Mucosa of gallbladder (tissue), 1 donor: ENCODE measurements at places on chromosomes 12 and 14. TPM values are rescaled to one million over a fixed set of nuclear protein-coding genes. Genes with fewer than 3 reads are reported as not detected.

DNA sequence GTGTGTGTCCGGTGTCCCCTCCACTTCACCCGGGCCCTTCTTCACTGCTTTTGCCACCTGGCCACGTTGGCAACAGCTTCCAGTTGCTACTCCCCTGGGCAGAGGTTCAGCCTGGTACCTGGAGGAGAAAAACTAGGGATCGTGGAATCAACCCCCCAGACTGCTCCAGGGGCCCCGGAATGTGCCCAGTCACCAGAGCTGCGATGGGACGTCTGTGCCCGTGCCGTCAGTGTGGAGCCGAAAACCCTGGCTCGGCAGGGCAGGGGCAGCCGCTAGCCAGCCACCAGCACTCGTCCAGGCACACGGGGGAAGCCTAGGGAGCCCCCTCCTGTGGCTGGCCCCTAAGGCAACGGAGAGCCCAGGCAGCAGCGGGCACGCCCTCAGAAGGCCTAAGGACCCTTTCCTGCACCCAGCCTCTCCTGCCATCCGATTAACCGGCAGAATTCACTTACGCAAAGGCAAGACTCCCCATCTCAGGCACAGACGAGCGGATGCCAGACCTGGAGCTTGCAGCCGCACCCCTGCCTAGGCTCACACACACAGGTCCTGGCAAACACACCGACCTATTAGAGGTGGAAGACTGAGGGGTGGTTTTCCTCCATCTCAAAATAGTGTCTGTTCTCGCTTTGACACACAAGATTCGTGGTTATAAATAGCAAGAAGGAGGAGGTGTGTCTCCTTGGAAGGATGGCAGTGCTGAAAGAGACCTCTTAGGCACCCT, 62.6 kb downstream of the FBXL14 start:
- no peak for DNase-seq

- no peak for DNase-seq
Observed at GRCh38 chr12:95764848-95765247, 25.7 kb downstream of the NTN4 start.

- no peak for DNase-seq
Observed at GRCh38 chr12:24023081-24023480, 73.6 kb upstream of the SOX5 start.

DNA sequence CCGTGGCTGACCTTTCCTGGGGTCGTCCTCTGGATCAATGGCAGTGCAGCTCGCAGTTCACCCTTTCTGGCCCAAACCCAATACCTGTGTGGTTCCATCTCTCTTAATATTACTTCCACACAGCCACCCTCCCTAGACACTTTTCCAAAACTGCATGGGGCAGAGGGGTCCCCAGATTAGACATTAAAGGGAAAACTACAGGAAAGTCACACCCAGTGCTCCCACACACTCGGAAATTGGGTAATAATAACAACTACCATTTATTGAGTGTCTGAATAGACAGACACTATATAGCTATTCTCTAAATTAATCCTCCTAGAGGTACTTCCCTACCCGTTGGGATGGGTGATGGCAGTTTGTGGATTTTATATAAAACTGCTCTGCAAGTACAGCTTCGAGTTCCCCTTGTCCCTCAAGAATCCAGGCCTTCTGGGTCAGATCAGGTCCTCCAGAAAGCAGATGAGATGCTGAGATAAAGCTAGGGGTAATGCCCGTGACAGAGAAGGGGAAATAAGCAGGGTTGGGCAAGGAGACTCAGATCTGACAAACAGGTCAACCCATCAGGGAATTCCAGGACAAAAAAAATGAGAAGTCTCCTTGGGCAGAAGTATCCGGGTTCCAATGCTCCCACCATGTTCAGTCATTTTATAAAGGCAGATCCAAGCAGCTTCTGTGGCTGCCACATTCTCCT, 795 bp upstream of the PXN start:
- no peak for DNase-seq

GRCh38 chr12:96077081-96077480, 41.7 kb upstream of the LTA4H start:
- DNase-seq: no peak

GRCh38 chr12:49331380-49332222, 5.4 kb downstream of the C1QL4 start:
- peak; percentile 62 for DNase-seq

- no peak for DNase-seq
Observed at GRCh38 chr12:16636435-16637055, 30.6 kb upstream of the LMO3 start.

DNA sequence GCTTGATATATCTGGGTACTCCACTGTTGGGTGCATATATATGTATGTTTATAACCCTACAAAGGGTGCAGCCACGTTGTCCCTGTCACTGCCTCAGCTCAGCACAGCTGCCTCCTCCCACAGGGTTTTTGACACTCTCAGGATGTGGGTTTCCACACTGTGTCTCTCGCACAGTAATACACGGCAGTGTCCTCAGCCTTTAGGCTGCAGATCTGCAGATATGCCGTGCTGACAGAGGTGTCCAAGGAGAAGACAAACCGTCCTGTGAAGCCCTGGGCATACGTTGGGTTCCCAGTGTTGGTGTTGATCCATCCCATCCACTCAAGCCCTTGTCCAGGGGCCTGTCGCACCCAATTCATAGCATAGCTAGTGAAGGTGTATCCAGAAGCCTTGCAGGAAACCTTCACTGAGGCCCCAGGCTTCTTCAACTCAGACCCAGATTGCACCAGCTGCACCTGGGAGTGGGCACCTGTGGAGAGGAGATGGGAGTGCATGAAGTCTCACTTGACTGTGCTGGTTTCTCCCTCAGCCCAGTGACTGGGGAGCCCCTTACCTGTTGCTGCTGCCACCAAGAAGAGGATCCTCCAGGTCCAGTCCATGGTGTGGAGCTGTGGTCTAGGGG, 498.7 kb downstream of the TMEM121 start:
- no peak for DNase-seq

GRCh38 chr12:96227365-96228106, 33.4 kb downstream of the ELK3 start:
- no peak for DNase-seq

DNA sequence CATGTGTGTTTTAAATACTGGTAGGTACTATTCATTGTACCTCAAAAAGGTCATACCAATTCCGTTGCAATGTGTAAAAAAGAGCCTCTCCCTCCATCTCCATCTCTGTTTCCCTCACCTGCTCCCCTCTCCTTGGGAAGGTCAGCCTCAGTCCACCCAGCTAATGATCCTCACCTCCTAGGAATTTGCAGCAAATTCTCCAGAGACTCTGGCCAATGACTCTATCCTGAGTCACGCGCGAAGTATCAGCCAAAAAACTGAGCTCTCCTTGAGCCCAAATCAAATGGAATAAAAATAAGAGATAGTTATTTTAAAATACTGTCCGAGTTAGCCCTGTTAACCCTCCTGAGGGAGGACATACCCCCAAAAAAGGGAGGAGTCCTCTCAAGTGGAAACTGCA, 148.4 kb downstream of the DPF3 start:
- peak; percentile 4 for DNase-seq

GRCh38 chr14:102926104-102926503, 3.6 kb downstream of the AMN start:
- no peak for DNase-seq

DNA sequence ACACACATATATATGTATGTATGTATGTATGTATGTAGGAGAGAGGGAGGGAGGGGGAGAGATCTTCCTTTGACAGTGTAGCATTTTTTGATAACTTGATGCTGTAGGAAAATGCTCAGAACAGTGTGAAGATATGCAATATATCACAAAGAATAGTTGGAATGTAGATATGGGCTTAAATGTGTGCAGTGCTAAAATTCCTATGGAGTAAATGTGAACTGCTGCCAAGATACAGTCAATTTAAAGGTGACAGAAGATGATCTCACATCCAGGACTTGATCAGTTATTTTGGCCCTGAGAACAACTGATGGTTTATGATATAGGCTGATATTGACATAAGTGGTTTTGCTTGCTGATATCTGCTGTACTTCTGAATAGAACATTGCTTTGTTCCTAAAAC, 84.2 kb downstream of the DAAM1 start:
- no peak for DNase-seq

GRCh38 chr12:79964100-79964627, 29.3 kb upstream of the PPP1R12A start:
- no peak for DNase-seq

GRCh38 chr12:124667506-124668326, 100.3 kb upstream of the NCOR2 start:
- no peak for DNase-seq

- peak; percentile 85 for DNase-seq
Observed at GRCh38 chr14:95442633-95443021, 73.8 kb downstream of the SYNE3 start.

GRCh38 chr14:58145936-58146335, 6.1 kb downstream of the ARMH4 start:
- no peak for DNase-seq

DNA sequence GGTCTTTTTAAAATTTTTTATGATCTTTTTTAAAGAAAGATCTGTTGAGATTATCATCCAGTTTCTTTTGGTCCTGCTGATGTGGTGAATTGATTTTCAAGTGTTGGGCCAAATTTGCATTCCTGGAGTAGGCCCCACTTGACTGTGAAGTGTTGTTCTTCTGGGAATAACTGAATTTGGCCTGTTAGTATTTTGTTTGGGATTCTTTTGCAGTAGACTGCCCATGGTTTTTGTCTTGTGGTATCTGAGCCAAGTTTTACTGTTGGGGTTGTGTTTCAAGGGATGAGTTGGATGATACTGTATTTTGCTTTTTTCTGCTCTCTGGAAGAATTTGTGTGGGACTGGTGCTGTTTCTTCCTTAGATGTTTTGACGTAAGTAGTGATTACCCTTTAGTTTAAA, 4.0 kb upstream of the SYCP3 start:
- no peak for DNase-seq

Gene RNASE1
- total RNA-seq: 609 TPM

Gene KIAA0586
- total RNA-seq: 16.0 TPM

Gene MTHFD1
- 40.7 TPM for total RNA-seq

Gene HSPB8
- total RNA-seq: 58.1 TPM

Gene NDRG2
- total RNA-seq: 237 TPM

Gene PZP
- total RNA-seq: 0.12 TPM
